ENCODE measurements at places on chromosomes 7 and 10.

- DNase-seq, result no peak
Measured at GRCh38 chr7:30562498-30562897, 32.2 kb upstream of the GARS1 start.

DNA sequence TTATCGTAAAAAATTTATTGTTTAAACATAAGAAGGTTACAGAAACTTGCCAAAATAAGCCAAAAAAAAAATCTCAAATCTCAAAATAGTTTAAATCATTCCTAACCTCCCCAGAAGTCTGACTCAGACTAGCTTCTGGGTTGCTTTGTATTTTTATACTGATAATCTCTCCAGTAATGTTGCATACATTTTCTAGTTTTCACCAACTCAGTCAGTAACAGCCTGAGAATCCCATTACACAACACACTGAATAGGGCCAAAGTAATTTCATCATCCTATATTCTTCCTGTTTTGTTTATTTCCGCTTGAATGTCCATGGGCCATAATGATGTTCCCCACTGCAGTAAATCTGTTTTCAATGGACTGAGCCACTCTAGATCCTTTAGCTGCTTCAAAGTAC, 478.5 kb downstream of the GPAM start:
- DNase-seq, result no peak

DNA sequence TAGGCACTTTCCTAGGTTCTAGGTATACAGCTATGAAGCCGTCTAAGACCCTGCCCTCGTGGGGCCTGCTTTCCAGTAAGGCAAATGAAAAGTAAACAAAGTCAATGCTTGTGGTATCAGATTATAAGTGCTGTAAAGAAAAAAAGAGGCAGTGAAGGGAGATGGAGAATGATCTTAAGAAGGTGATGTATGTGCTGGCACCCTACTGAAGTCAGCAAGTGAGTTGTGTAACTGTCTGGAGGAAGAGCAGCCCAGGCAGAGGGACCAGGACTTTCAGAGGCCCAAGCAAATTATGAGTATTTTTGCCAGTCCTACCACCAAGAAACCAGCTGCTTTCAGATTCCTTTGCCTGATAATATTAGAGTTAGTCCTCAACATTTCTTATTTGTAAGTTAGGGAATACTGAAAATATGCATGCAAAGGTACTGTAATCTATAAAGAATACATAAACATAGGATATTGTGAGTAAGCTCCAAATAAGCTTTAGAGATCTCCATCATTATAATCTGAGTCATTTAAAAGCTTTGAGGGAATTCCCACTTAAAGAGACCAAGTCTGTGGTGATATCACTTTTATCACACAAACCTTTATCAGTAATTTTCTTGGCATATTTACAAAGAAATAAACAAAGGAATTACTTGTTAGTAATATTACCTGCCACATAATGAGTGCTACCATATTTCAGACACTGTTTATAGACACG, 329.2 kb upstream of the LRGUK start:
- DNase-seq, result no peak

- DNase-seq, result no peak
Measured at GRCh38 chr10:130454543-130455000, 318.4 kb downstream of the GLRX3 start.

- no peak for DNase-seq
Measured at GRCh38 chr10:23015021-23015707, 80.2 kb upstream of the MSRB2 start.

- no peak for DNase-seq
Measured at GRCh38 chr7:2508327-2509215, 11.0 kb upstream of the LFNG start.

DNA sequence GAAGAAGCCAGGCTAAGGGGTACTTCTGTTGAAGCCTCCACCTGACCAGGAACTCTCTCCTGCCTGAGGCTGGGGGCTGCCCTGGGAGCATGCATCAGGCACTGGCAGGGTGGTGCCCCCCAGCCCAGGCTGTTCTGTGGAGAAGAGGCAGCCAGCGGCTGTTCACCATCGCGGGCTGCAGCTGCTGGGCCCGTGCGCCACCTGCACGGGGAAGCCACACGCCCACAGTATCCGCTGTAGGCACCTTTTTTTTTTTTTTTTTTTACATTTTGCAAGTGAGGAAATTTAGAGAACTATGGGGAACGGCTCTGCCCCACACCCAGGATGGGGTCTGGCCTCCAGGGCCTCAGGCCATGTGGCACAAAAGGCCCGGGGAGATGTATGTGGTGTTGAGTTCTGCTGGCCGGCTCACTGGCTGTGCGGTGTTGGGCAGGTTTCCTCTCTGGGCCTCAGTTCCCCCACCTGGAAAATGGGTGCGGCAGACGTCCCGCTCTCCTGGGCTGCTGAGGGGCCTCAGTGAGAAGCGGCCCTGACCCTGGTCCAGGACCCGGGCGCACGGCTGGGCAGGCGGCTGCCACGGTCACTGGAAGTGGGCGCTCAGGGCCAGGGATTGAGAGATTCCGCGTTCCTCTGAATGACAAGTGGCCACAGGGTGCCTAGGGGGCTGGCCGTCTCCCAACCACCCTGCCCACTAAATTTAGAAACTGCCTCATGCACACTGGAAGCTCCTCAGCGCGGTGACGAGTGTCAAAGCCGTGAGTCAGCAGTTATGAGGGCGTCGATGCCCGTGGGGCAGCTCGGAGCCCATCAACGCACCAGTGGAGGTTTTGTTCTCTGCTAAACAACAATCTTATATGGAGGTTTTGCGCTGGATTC, 8.8 kb upstream of the INTS1 start:
- peak; percentile 16 for DNase-seq

DNA sequence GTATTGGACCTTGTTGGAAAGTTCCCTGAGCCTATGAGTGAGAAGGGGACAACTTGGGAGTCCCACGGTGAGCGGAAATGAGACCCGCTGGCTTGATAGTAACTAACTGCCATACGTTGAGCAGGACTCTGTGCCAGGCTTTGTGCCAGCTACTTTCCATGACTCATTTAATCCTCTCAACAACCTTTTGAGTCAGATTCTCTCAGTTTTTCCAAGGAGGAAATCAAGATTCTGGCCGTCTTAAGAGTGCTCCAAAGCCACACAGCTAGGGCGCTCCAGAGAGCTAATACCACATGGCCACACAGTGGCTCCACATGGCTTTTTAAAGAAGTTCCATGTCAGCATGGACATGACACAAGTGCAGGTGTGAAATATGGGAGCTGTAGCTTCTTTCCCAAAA, 55.7 kb downstream of the NOD1 start:
- DNase-seq, result no peak

Measured in stimulated activated CD4-positive, alpha-beta T cell treated with anti-CD3 and anti-CD28 coated beads, TNF-alpha, amount 100 ng/mL, for 1 hour (primary cell).